ENCODE measurements at places on chromosomes 3 and 15. TPM values are rescaled to one million over a fixed set of nuclear protein-coding genes. Genes with fewer than 3 reads are reported as not detected.

Gene GOLGA6A
- total RNA-seq, result 0.31 TPM

Gene SLC28A1
- total RNA-seq, result not detected

DNA sequence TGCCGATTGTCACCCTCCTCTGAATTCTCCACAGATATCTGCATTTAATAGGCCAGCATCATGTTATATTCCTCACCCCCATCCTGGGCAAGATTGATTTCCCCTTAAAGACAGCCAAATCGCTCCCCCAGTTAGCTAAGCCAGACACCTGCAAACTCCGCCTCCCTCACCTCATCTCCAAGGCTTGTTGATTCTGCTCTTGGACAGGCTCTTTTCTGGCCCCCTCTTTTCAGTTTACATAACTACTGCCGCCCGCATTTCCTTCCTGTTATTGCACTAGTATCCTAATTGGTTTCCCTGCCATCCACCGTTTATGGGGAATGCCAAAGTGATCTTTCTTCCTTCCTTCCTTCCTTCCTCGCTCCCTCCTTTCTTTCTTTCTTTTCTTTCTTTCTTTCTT lies 214.7 kb upstream of the MRPL3 start:
- no peak for DNase-seq

Gene BNC1
- 13.7 TPM for total RNA-seq

DNA sequence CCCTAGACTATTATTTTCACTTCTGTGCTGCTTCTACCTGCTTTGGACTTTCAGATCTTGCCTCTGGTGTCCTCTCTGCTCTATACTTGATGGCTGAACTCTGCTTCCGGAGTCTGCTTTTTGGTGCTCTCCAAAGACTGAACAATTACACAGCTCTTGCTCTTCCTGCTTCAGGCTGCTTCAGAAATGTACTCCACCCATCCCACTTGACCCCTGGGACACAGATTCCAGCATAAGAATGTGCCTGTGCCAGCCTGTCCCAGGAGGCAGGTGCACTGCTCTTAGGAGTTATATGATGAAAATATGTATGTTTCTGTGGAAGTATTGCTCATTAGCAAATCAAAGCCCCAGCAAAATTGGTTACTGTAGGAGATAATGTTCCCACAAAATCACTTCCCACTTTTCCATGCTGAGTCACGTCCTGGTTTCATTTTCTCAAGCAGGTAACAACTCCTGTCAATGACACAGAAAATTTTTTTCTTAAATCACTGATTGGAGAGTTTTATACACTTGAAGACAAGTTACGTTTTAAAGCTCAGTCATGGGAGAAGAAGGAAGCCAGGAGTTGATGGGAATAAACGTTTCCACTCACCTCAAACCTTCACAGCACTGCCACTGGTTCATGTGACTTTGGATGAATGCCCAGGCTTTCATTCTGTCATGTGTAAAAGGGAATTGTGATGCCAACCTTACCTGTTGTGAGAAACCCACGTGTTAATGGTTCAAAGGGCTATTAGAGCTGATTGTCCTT lies 239.4 kb upstream of the ZPLD1 start:
- no peak for DNase-seq

Data from astrocyte (in vitro differentiated cells and primary cell).